ENCODE measurements at places on chromosomes 11 and 22.

DNA sequence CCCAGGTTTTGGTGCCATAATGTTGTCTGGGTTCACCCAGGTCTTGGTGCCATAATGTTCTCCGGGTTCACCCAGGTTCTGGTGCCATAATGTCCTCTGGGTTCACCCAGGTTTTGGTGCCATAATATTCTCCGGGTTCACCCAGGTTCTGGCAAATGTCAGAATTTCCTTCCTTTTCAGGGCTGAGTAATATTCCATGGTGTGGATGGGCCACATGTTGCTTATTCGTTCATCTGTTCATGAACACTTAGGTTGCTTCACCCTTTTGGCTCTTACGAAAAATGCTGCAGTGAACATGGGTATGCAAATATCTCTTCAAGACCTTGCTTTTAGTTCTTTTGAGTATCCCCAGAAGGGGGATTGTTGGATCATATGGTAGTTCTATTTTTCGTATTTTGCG, 15.1 kb upstream of the GRAMD4 start:
- DNase-seq = no peak

DNA sequence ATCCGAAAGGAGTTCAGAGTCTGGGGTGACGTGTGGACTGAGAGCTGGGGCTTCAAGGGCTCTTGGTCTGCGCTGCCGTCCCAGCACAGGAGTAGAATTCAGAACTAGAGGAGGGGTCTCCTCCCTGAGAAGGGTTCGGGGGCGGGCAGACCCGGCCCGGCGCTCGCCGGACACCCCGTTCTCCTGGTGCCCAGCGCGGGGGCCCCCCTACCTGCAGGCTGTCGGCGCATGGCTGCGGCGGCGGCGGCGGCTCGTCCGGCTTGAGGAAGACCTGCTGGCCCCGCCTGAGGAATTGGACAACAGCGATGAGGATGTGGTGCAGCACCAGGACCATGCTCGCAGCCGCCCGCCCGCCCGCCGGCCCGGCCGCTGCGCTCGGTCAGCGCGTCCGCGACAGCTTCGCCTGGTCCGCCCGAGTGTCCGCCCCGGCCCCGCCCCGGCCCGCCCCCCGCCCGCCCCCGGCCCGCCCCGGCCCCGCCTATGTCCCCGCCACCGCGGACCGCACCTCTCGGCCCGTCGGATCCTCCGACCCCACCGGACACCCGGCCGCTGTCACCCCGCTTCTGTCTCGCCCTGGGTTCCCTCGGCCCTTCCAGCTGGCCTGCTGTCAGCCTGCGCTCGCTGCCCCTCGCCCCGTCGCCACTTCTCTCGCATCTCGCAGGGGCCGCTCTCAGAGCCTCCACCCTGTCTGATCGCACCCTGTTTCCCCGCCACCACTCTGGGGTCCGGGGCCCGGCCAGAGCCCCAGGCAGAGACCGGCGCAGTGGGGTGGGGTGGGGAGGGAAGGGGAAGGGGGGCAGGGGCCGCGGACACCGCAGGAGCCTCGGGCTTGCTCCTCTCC, 32.0 kb downstream of the PDE2A start:
- DNase-seq = peak; percentile 37

DNA sequence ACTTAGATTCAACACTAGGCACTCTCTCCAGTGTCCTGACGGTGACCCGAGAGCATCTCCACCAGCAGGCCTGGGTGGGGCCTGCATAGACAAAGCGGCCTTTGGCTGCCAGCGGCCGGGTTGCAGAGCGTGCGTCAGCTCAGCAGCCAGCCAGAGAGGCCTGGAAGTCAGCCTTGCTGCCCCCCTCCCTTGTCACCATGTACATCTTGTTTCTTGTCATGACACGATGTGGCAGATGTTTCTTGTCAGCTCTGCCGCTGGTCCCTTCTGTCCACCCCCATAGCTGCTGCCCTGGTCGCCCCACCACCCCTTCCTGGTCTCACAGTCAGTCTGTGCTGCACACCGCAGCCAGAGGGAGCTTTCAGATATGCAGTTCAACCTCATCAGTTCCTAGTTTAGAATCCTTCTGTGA, 33.1 kb upstream of the CBX7 start:
- no peak for DNase-seq

- DNase-seq = no peak
These were observed 14.6 kb downstream of the KCNA4 start for GRCh38 chr11:30002157-30002785.

DNA sequence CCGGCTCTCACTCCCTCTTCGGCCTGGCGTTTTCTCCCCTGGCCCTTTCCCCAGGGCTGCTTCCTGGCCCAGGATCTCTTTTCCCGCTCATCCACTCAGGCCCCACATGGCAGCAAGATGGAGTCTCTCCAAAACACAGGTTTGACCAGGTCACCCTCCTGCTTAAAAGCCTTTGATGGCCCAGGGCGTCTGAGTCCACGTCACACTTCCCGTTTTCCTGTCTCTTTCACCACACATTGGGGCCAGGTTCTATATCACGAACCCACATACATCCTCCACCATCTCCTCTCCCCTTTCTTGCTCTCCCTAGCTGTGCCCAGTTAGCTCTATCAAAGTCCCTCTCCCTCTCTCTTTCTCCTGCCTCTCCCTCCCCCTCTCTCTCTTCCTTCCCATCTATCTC, 7.8 kb upstream of the LRRC32 start:
- DNase-seq = no peak

GRCh38 chr11:94127638-94128037, 1.0 kb upstream of the PANX1 start:
- no peak for DNase-seq
